ENCODE measurements at places on chromosomes 2 and 18. TPM values are rescaled to one million over a fixed set of nuclear protein-coding genes. Genes with fewer than 3 reads are reported as not detected.

Gene HSBP1L1
- 3.5 TPM for polyA plus RNA-seq

Gene LYG2
- 0.60 TPM for polyA plus RNA-seq

Gene RAB27B
- 2.2 TPM for polyA plus RNA-seq

Gene LONRF2
- polyA plus RNA-seq, result 1.2 TPM

Gene CTLA4
- polyA plus RNA-seq, result 0.37 TPM

Gene ALK
- 0.15 TPM for polyA plus RNA-seq

Gene UBXN4
- 76.6 TPM for polyA plus RNA-seq

Gene LIMS4
- polyA plus RNA-seq, result 4.1 TPM

Gene SLC9A2
- 2.6 TPM for polyA plus RNA-seq

Gene SERPINB4
- not detected for polyA plus RNA-seq

Gene NFE2L2
- polyA plus RNA-seq, result 64.5 TPM

Gene APLF
- 2.3 TPM for polyA plus RNA-seq

Gene SPP2
- polyA plus RNA-seq, result not detected

Gene MLPH
- 3.0 TPM for polyA plus RNA-seq

Gene EXOC6B
- polyA plus RNA-seq, result not detected

Gene LBX2
- polyA plus RNA-seq, result 0.27 TPM

Gene ADRA2B
- polyA plus RNA-seq, result 1.7 TPM

Gene DYNC1I2
- polyA plus RNA-seq, result 94.1 TPM

Gene SERPINB2
- polyA plus RNA-seq, result not detected

Gene SLC4A5
- 1.7 TPM for polyA plus RNA-seq

Gene CRYBA2
- polyA plus RNA-seq, result not detected

Gene CCDC74A
- 2.1 TPM for polyA plus RNA-seq

Gene SERPINB12
- polyA plus RNA-seq, result not detected

Gene STPG4
- not detected for polyA plus RNA-seq

Gene GAL3ST2
- polyA plus RNA-seq, result 0.21 TPM

Gene CENPA
- 6.2 TPM for polyA plus RNA-seq

Gene MC4R
- 0.19 TPM for polyA plus RNA-seq
